ENCODE measurements at places on chromosomes 13 and 19.

- DNase-seq, result no peak
Measured at GRCh38 chr13:112218416-112218815, 151.5 kb downstream of the SOX1 start.

DNA sequence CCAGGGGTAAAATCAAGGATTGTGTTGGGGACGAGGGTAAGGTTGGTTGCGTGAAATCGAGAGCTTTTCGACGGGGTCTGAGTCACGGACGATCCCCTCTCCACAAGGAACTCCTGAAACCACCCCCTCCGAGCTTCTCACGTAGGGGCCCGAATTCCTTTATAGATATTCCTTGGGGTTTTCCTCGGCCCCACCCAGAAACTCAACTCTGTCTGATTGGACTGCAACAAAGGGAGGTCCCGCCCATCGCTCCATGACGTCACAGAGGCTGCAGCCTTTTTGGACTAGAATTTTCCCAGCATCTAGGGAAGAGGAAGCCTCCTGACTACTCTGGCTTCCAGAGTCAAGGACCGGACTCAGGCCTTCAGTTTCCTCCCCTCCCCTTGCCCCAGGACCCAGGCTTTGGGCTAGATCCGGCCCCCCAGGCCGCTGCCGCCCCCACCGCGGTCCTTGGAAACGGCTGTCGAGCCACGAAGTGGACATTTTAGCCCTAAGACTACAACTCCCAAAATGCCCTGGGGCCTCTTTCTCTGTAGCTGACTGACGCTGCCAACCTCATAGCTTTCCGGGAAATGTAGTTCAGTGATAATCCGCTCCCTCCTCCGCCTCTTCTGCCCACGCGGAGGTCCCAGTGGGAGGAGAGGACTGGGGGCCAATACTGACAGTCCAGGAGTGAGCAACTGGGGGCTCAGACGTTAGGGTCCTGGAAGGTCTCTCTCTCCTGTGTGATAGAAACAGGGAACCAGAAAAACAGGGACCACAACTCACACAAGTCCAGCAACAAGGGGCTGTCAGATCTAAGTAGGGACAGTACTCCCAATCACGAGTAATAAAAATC is at the start of gene IZUMO1:
TSS of gene IZUMO1 (minus strand) at position 172 of the 838 bp plus-strand sequence. CDS start 1,050 bp downstream, outside the sequence.
- peak; percentile 44 for DNase-seq

DNA sequence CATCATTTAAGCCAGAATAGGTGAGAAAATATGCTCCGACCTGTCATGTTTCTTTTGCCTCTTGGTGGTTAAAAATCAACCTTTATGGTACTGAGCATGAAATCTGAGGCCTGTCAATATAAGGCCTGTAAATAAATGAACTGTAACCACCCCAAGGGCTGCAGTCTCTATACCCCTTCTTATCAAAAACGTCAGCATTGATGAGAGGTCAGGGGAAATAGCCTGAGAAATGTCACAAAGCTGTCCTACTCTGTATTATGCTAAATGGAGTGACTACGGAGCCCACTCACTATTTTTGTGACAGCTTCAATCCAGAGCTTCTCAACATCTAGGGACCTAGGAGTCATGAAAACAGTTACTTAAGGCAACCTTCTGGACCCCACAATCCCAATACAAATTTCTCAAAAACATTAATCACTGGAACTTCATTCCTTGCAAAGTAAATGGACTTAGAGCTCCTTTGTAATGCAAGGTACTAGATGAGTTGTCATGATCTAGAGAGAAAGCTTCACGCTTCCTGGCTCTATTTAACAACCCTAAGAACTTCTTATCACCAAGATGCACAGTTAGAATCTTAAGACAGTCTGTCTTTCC is 2.7 kb upstream of the RAP2A start:
- DNase-seq, result no peak

GRCh38 chr19:1947651-1948209 is 6.8 kb downstream of the CSNK1G2 start:
- no peak for DNase-seq

- DNase-seq, result no peak
Measured at GRCh38 chr19:6540918-6541689, 10.3 kb downstream of the TNFSF9 start.

GRCh38 chr19:1468274-1468820 is 10.7 kb downstream of the C19orf25 start:
- DNase-seq, result no peak

DNA sequence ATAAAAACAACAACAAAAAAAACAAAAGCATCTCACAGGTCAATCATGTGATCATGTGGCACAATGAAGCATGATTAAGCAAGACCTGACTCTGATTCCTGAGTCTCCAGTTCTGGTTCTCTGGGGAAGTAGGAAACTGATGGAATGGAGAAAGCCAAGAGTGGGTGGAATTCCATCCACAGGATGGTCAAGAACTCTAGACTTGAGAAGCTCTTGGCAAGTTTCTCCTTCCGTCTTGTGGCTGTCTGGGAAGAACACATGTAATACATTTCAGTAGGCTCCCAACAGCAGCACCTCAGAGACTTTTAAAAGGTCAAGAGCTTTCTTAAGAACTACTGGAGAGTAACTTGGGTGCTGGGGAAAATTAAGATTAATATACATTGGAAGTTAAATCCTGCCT is 78.6 kb upstream of the TSHZ3 start:
- no peak for DNase-seq

GRCh38 chr13:108920137-108920536 is 290.7 kb downstream of the MYO16 start:
- DNase-seq, result no peak

GRCh38 chr13:80447747-80448146 is 106.8 kb upstream of the SPRY2 start:
- no peak for DNase-seq
